ENCODE measurements at places on chromosomes 1 and 21.

DNA sequence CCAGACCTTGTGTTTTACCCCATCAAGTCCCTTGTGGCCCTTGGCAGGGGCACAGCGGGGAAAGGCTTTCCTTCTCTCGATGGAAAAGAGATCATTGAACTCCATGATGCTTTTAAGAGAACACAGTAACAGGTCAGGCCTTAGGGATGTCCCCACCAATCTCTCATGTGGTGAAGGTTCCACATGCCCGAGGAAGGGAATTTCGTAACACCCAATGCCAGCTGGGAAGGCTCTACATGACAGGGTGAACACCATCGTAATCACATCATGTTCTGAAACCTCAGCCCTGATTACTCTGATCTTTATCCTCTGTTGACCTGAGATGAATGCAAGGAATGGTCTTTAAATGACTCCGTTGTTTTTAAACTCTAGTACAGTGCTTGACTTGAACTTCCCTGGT is 105.5 kb upstream of the SPAG17 start:
- no peak for DNase-seq

- no peak for DNase-seq
Observed at GRCh38 chr1:201128476-201128875, 1.5 kb upstream of the ASCL5 start.

GRCh38 chr1:111406321-111406768 is 21.2 kb downstream of the OVGP1 start:
- no peak for DNase-seq

GRCh38 chr1:243748227-243748626 is 101.8 kb downstream of the AKT3 start:
- DNase-seq: no peak

- peak; percentile 18 for DNase-seq
Observed at GRCh38 chr1:187264995-187265602, 436.4 kb downstream of the PLA2G4A start.

- no peak for DNase-seq
Observed at GRCh38 chr1:200749090-200749489, 10.4 kb downstream of the CAMSAP2 start.

GRCh38 chr1:228452194-228453021 is 34.8 kb upstream of the RNF187 start:
- no peak for DNase-seq

DNA sequence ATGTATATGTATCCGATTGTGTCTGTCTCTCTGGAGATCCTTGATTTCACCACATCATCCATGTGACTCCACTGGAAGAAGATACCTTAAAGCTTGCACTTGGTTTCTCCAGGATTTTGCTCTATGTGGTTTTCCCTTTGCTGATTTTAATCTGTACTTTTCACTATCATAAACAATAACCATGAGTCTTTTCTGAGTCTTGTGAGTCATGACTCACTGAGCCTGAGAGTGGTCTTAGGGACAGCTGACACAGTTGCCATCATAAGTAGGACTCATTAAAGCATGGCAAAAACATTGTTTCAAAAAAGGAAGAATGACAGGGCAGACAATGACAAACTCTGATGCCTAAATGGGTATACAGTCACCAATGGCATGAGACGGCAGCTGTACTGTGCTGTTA is 226.2 kb downstream of the AKT3 start:
- no peak for DNase-seq

DNA sequence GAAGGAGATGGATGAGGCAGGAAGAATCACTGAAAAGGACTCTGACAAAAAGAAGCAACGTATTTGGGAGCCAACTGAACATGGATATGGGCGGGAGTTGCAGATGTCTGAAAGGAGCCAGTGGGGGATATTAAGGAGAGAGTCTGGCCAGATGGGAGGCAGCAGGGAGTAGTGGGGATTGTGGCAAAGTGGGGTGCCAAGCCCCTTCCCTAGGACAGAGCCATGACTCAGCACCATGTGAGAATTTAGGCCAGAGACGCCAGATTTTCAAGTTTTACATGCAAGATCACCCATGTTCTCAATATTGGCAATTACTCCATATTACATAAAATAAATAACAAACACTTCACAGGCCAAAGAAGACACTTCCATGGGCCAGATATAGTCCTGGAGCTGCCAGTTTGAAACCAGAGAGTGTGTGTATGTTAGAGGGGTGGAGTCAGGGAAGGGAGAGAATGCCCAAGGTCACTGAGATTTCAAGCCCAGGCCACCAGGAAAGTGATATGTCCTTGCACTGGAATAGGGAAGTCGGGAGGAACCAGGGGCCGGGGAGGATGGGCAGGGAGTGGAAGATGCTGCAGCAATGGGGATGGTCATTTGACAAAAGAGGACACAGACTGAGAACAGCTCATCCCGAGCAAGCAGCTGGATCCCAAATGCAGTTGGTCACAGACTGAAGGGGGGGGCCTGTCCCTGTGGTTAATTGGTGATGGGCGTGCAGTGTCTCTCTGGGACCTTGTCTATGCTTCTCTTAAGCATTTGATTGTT is 23.5 kb downstream of the TMEM51 start:
- no peak for DNase-seq

- no peak for DNase-seq
Observed at GRCh38 chr1:3664700-3665375, 12.5 kb downstream of the TP73 start.
